ENCODE measurements at places on chromosomes 11 and 22. TPM values are rescaled to one million over a fixed set of nuclear protein-coding genes. Genes with fewer than 3 reads are reported as not detected.

DNA sequence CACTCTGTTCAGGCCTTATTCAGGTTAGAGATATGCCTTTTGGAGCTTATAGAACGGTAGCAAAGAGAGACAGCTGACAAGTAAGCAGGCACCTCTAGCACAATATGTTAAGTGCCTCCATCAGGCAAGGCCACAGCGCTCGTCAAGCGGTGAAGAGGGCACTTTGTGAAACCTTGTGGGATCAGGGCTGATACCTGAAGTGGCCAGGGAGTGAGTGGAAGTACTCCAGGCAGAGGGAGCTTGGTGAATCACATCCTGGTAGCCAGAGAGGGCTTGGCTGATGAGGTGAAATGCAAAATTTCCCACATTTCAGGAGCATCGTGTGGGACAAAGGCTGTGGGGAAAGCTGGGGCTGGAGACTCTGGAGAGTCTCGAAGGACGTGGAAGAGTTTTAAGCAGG is 87.4 kb downstream of the PKNOX2 start:
- H3K36me3 ChIP-seq = no peaks in the 10 kb centered on the region
- no peak overlapping the region for H3K4me3 ChIP-seq
- no peaks in the 10 kb centered on the region for H3K4me1 ChIP-seq
- H3K27me3 ChIP-seq = peaks cover 68% of the 10 kb centered on the region

- H3K27ac ChIP-seq = no peak overlapping the region
- DNase-seq = peak; percentile 36
- 0 out of 2 replicates have a peak, but pooled peaks cover 9% of the 10 kb centered on the region for H3K4me1 ChIP-seq
- H3K4me3 ChIP-seq = no peak overlapping the region
Measured at GRCh38 chr11:9489080-9489765, 28.4 kb downstream of the ZNF143 start.

DNA sequence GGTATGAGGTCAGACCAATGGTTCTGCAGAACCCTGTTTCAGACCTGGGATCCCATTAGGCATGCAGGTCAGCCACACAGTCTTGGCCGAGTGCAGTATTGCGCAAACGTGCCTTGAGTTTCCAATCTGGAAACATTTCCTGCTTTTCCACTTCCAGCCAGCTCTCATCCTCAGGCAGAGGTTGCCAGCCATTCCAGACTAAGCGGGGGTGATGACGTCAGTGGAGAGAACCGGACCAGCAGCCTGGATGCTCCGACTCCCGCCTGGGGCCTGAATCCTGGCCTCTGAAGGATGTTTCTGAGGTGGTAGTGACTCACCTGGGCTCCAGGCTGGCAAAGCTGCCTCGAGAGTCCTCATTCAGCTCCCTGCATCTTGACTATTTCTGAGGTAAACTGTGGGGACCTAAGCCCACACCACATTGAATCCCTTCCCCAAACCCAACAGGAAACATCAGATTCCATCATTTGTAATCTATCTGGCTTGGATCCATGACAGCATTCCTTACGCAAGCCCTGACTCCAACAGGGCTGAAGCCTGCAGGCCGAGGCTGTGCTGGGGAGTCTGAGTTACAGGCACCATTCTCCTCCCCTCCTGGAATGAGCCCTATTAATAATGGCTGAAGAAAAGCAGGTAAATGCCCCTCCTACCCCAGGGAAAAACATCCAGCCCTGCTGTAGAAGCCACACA is 83.0 kb downstream of the ABTB2 start:
- no peaks in the 10 kb centered on the region for H3K27me3 ChIP-seq
- H3K36me3 ChIP-seq = no peaks in the 10 kb centered on the region
- peaks cover 21% of the 10 kb centered on the region for H3K4me1 ChIP-seq

- DNase-seq = no peak
- H3K4me1 ChIP-seq = peaks cover 9% of the 10 kb centered on the region
- H3K27me3 ChIP-seq = no peaks in the 10 kb centered on the region
- no peak overlapping the region for H3K27ac ChIP-seq
- no peak overlapping the region for H3K4me3 ChIP-seq
- H3K36me3 ChIP-seq = no peaks in the 10 kb centered on the region
Measured at GRCh38 chr11:102806296-102806695, 8.3 kb upstream of the MMP1 start.

DNA sequence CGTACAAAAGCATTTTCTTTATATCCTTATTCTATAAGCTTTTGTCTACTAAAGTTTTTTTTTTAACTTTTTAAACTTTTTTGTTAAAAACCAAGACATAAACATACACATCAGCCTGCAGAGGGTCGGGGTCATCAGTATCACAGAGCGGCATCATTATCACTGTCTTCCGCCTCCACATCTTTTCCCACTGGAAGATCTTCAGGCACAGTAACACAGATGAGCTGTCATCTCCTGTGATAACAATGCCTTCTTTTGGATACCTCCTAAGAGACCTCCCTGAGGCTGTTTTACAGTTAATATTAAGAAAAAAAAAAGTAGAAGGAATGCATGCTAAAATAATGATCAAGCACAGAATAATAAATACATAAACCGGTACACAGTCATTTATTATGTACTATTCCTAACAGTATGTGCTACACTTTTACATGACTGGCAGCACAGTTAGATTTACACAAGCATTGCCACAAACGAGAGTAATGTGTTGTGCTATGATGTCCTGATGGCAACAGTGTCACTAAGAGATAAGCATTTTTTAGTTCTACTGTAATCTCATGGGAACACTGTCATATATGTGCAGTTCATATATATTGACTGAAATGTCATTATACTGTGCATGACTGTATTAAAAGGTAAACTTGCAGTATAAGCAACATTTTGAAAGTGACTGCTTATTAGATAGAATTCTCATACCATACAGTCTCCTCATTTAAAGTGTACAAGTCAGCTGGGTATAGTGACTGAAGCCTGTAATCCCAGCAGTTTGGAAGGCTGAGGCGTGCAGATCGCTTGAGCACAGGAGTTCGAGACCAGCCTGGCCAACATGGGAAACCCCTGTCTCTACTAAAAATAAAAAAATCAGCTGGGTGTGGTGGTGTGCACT is 58.6 kb downstream of the KDM2A start:
- H3K36me3 ChIP-seq = peaks cover 11% of the 10 kb centered on the region
- H3K4me3 ChIP-seq = no peak overlapping the region
- DNase-seq = no peak
- peaks cover 17% of the 10 kb centered on the region for H3K4me1 ChIP-seq

DNA sequence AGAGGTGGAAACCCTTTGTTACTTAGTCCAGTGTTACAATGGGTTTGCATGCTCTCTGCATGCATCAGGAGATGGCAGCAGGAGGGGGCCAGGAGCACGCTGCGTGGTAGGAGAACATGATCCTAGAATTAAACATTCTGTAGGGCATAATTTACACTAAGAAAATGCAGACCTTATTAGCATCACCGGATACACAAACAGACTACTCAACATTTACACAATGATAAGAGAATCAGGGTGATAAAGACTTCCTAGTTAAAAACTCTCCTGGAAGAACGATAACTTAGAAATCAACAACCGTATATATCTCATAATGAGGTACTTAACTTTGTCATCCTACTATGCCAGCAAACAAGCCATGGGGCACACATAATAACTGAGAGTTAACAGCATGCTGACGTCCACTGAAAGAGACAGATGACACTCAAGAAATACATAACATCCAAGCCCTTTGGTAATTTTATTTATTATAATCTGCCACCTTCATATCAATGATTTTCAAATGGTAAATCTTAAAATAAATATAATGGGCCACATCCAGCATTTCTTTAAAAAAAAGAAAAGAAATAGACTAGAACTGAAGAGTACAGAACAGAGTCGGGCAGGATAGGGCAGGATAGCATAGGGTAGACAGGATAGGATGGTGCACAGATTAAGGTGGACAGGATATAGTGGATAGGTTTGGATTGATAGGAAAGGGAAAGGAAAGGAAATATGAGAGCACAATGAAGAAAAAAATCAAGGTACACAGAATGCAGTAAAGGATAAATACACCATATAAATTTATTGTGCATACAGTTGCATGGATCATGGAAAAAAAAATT is 27.5 kb downstream of the CADM1 start:
- DNase-seq = no peak

- H3K4me1 ChIP-seq = no peaks in the 10 kb centered on the region
- no peak overlapping the region for H3K27ac ChIP-seq
- no peak overlapping the region for H3K4me3 ChIP-seq
- no peak for DNase-seq
Measured at GRCh38 chr11:5500393-5500801, 9.4 kb downstream of the UBQLN3 start.

DNA sequence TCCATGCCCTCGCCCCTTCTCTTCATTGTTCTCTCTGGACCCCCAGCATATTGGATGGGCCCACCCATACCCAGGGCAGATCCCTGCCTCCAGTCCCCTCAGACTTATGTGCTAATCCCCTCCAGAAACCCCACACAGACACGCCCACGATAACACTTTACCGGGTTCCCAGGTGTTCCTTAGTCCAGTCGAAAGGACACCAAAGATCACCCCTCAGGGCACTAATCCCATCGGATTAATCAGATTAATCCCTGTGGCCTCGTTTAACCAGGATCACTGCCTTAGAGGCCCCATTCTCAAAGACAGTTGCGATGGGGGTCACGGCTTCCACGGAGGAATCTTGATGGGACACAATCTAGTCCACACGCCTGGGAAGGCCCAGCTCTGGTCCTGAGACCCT is 80.8 kb downstream of the SHANK2 start:
- no peak overlapping the region for H3K4me3 ChIP-seq
- H3K4me1 ChIP-seq = no peaks in the 10 kb centered on the region
- DNase-seq = no peak
- H3K27me3 ChIP-seq = no peaks in the 10 kb centered on the region

ART1 gene
- total RNA-seq = not detected

MUC2 gene
- 0.26 TPM for total RNA-seq

TRPC6 gene
- total RNA-seq = not detected

BTG4 gene
- total RNA-seq = not detected

SPA17 gene
- total RNA-seq = 14.0 TPM

GGT5 gene
- total RNA-seq = 0.12 TPM
